PC-9 (cell line): ENCODE measurements at places on chromosomes 5 and 9. TPM values are rescaled to one million over a fixed set of nuclear protein-coding genes. Genes with fewer than 3 reads are reported as not detected.
A peak's percentile ranks its signal among the peaks of the same experiment; 100 is the strongest.

GRCh38 chr9:102778746-102779145, 216.4 kb upstream of the CYLC2 start:
- DNase-seq: no peak

- no peak for DNase-seq
Observed at GRCh38 chr5:60447488-60447920, 252.5 kb downstream of the DEPDC1B start.

DMGDH gene
- 8.1 and 8.4 TPM in 2 replicates for total RNA-seq

GRCh38 chr9:134473141-134474054, 147.1 kb downstream of the RXRA start:
- no peak for DNase-seq

- no peak for DNase-seq
Observed at GRCh38 chr9:16425562-16426231, 444.8 kb downstream of the BNC2 start.

- peak; percentile 64 for DNase-seq
Observed at GRCh38 chr5:132272311-132273210, 15.1 kb downstream of the PDLIM4 start.

GRCh38 chr5:10202089-10202910, 47.4 kb downstream of the ATPSCKMT start:
- DNase-seq: no peak

DNA sequence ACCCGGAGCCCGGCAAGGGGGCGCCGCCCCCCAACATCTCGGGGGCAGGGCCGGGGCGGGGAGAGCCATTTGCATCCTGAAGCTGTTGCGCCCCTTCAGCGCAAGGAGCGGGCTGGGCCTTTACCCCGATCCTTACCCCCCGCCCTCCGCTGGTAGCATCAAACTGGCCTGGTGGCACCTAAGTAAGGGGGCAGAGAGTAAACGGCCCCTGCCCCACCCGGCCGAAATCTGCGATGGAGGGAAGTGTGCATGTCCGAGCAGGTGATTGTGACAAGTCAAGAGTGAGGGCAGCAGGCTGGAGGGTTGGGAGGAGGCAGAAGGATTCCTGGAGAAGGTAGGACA, 101.2 kb downstream of the ESM1 start:
- DNase-seq: no peak

- no peak for DNase-seq
Observed at GRCh38 chr9:27179245-27179865, 70.3 kb downstream of the TEK start.

GRCh38 chr9:128142061-128142460, 7.2 kb upstream of the LCN2 start:
- no peak for DNase-seq

GDNF gene
- 0.38 and 0.85 TPM in 2 replicates for total RNA-seq

- DNase-seq: no peak
Observed at GRCh38 chr5:126235628-126236027, 187.6 kb upstream of the GRAMD2B start.

GRCh38 chr5:2686321-2687124, 65.0 kb downstream of the IRX2 start:
- no peak for DNase-seq

GRCh38 chr5:100900796-100901781, 2.0 kb downstream of the ST8SIA4 start:
- DNase-seq: no peak

- DNase-seq: no peak
Observed at GRCh38 chr9:131994364-131995125, 85.1 kb downstream of the MED27 start.

CCL27 gene
- 0.44 and 0.98 TPM in 2 replicates for total RNA-seq

DNA sequence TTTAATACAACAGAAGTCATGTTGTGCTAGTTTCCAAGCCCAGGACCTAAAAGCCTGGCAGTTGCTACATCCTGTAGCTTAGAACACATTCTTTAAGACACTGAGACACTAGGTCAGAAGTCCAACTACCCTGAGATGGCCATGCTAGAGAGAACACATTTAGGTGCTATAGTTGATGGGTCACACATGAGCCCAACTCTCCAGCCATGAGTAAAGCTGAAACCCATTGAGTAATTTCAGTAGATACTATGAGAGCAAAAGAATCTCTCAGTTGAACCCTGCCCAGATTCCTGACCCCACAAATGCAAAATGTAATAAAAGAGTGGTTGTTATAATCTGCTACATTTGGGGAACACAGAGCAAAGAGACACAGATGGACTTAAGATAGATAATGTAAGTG, 164.4 kb downstream of the SEMA5A start:
- DNase-seq: no peak

- DNase-seq: no peak
Observed at GRCh38 chr9:26129217-26129616, 451.0 kb upstream of the TUSC1 start.

GRCh38 chr9:126982215-126983002, 67.8 kb downstream of the RALGPS1 start:
- DNase-seq: no peak

IFNA4 gene
- total RNA-seq: not detected in 2 replicates

GRCh38 chr5:126599499-126599898, 1.2 kb upstream of the PHAX start:
- no peak for DNase-seq

- DNase-seq: no peak
Observed at GRCh38 chr9:111886983-111887718, 9.5 kb upstream of the UGCG start.

GRCh38 chr5:13354611-13355010, 589.9 kb downstream of the DNAH5 start:
- no peak for DNase-seq

GRCh38 chr5:149747833-149748366, 17.8 kb downstream of the PPARGC1B start:
- DNase-seq: peak; percentile 48

DNA sequence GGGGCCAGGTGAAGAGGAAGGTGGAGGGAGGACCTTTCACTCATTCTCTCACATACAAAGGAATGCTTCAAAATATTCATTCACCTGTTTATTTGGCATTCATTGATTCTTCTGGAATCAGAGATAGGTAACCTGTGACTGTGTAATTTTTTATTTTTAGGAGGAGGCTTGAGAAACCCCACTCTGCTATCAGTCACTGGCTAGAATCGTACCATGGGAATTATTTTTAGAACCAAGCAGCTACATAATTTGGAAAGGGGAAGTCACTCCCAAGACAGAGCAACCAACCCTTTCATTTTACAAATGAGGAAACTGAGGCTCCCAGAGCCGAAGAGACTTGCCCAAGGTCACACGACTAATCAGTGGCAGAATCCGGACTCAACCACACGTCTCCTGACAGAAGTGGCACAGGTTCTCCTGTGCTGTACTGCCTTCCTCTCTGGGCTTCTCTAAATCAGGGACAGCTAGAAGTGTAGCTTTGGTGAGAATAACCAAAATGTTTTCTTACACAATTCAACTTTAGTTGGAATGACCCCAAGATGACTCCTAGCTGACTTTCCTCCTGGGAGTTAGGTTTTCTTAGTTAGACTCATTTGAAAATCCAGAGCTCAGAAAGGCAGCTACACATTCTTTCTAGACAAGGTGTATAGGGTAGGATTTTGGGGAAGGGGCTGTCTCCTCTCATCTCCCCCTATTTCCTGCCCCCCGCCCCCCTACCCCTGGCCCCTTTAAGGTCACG, 264.3 kb upstream of the PANK3 start:
- DNase-seq: no peak

MLANA gene
- not detected in 2 replicates for total RNA-seq

DNA sequence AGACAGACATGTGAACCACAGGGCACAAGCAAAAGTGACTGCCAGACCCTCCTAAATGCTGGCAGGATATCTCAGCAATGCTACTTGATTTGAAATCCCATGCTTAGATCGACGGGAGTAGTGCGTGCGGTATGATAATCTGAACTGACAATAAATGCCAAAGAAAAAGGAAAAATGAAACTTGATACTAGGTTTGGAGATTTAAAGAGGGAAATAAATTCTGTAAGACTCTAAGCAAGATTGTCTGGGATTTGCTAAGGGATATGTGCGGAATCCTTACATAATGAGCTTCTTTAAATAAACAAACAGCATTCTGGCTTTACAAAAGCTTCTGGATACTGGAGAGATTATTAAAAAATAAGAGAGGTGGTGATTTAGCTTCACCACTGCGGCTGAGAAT, 203.6 kb downstream of the CAAP1 start:
- no peak for DNase-seq

GRCh38 chr5:102531506-102531905, 32.7 kb upstream of the SLCO6A1 start:
- DNase-seq: no peak

SHISAL2B gene
- total RNA-seq: not detected in 2 replicates

CER1 gene
- not detected in 2 replicates for total RNA-seq

GRCh38 chr5:110324876-110325275, 401.6 kb downstream of the TMEM232 start:
- DNase-seq: no peak

GRCh38 chr9:35367451-35367850, 122.5 kb upstream of the RUSC2 start:
- DNase-seq: no peak

GRCh38 chr5:41985945-41986695, 61.0 kb downstream of the FBXO4 start:
- DNase-seq: no peak

NFIL3 gene
- total RNA-seq: 8.5 and 9.3 TPM in 2 replicates

DNA sequence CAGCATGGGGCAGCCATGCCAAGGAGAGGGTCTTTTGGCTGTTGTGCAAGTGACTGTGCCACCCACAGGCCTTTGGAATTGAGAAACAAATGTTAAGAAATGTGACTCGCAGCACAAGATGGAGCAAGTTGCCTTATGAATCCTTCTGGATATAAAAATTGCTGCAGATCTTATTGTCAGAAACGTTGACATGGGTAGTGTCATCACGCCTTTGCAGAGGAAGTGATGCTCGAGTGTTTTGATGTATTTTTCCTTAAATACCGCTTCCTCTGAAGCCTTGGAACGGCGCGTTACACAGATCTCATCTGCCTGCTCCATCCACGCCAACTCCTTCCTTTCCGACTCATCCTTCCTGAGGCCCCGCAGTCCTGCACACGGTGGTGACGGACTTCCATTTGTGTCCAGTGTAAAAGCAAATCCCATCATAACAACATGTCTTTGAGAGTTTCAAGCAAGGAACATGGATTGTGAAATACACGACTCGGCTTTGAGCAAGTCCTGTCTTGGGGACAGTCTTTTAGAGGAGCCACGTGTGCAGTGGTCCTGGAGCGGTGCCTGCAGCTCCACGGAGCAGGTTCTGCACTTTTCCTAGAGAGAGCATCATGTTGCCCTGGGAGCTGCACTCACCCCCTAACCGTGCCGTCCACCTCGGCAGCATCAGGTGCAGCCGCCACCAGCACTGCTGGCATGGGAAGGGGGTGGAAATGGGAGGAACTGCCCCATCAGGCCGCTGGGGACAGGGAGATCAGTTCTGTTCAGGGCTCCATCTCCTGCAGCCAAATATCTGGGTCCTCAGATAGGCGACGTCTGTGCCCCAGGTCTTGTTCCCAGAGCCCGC, 15.1 kb downstream of the ROPN1L start:
- peak; percentile 34 for DNase-seq

- DNase-seq: no peak
Observed at GRCh38 chr5:143932584-143932983, 120.6 kb downstream of the HMHB1 start.

KIAA1958 gene
- total RNA-seq: 19.5 and 19.8 TPM in 2 replicates

GPR151 gene
- not detected in 2 replicates for total RNA-seq

PCDHGA8 gene
- not detected in 2 replicates for total RNA-seq

DNA sequence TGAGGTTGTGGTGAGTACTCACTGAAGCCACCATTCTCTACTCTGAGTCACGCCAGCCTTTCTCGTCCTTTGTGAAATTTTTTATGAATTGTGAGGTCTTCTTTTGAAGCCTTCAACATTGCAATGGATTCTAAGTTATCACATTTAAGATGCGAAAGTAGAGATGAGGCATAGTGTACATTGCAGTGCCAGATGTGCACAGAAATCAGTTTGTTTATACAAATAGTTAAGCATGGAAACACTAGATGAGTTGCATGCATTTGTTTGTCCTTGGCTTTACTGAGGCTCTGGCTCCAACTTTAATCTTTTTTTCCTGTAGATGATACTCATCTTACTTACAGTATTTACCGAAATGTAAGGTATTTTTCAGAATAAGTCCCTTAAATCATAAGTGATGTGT, 453.7 kb upstream of the RIOK2 start:
- no peak for DNase-seq

DNA sequence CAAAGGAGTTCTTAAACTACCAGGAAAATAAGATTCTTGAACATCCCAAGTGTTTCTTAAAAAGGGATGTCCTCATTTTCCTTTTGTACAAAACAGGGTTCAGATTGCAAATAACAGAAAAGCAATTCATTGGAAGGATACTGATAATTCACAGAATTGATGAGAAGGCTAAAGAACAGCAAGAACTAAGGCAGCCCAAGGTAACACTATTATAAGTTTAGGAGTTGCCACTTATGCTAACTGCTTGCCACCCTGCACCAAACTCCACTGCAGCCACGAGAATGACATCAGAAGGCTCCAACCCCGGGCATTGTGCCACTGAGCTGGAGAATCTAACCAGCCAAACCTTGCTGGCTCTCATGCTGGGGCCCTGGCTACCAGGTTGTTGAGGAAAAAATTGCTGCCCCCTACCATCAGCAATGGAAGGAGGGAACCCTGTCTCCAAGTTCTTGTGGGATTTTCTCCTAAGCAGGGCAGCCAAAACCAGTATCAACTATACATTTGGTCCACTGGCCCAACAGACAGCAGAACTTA, 123.4 kb downstream of the ARL15 start:
- no peak for DNase-seq

GRCh38 chr5:58136406-58136805, 323.5 kb downstream of the PLK2 start:
- DNase-seq: no peak

DNA sequence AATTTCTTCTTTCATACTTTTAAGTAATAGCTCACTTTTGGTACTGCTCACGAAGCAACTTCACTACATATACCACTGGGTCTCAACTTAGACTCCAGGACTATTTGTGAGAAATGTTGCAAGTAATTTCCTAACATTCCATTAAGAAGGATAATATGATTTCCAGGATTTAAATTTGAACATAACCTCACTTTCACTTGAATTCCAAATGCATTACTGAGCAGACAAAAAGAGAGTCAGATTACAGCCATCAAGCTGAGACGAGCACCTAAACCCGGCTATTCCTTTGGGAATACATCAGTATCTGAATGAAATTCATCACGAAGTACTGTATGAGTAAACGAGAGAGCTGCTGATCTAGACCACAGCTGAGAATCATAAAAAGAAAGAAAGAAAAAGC, 47.3 kb downstream of the LIFR start:
- DNase-seq: no peak

DNA sequence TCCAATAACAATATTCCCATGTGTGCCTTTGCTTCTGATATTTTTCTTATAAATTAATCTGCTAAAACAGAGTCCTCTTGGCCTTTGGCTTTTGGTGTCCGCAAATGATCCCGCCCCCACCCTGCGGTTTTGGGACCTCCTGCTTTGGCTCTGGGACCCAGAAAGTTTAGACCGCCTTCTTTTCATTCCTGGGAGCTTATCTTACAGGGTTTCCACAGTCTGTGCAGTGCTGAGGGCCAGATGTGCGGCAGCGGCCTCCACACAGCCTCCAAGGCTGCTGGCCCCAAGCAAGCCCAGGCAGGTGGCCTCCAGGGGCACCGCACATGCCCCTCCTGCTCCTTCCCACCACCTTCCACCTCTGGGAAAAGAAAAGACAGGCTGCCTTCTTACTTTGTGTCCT, 191.5 kb downstream of the ERCC6L2 start:
- DNase-seq: no peak
